ENCODE measurements at places on chromosomes 1 and 21.
A peak's percentile ranks its signal among the peaks of the same experiment; 100 is the strongest.

DNA sequence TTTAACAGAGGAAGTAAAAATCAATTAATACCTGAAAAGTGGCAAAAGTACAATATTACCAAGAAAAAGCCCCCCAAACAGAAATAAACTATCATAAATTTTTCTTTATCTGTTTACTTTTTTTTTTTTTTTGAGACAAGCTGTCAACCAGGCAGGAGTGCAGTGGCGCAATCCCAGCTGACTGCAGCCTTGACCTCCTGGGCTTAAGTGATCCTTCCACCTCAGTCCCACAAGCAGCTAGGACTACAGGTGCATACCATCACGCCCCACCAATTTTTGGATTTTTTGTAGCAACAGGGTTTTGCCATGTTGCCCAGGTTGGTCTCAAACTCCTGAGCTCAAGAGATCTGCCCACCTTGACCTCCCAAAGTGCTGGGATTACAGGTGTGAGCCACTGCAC is 8.0 kb downstream of the TFB2M start:
- DNase-seq, result no peak

DNA sequence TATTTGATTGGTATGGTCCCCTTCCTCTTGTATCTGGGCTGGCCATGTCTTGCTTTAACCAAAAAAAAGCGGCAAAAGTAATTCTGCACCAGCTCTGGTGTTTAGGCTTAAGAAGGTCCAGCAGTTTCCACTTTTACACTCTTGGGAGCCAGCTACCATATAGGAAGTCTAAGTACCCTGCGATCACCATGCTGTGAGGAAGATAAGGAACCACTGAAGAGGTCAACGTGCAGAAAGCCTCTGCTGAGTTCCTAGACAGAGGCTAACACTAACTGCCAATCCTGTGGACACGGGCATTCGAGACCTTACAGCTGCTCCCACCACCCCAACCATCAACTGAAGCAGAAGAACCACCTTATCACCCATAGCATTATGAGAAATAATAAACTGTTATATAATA is 331.4 kb downstream of the VAV3 start:
- DNase-seq, result no peak

DNA sequence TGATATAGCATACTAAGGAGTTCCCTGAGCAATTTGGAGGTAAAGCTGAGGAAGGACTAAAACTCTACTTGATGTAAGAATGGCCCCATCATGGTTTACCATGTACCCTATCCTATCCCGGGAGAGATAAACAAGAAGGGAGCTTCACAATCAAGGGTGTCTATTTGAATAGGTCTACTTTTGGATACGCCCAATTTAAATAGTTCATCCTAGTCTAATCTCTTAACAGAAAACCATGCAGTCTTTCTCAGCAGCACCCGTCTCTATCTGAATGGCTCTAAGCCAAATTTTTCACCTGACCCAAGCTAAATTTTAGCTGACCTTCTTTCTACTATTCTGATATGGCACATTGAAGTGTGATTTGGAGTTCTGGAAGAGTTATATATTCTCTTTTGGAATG is 122.0 kb downstream of the TNNI3K start:
- no peak for DNase-seq

DNA sequence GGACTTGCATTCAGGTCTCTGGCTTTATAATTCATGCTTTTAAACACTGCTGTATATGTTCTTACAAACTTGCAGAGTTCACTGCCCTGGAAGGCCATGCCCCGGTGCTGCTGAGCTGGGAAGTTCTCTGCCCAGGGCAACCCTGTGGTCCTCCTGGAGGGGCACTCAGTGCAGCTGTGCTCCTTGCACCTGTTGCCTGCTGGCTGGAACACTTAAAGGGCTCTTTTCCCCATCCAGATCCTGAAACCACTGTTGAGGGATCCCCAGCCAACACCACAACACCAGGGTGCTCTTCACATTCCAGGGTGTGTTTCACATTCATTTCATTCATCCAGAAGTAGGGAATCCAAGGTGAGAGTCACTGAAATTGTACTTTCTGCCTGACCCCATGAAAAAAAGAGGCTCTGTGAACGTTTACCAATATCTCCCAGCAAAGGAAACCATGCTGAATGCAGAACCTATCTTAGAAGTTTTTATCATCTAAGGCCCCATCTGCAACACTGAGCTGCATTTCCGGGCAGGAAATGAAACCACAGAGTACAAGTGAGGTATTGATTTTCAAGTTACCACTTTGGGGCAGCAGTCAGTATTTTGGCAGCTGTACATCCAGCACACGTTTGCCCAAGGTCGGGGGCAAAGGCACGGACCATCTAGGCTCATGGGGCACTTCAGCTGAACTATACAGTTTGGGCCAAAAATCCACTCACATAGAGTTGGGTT is 16.4 kb upstream of the KIAA0040 start:
- peak; percentile 49 for DNase-seq

GRCh38 chr1:161304927-161305866 is 4.6 kb downstream of the MPZ start:
- DNase-seq, result no peak

DNA sequence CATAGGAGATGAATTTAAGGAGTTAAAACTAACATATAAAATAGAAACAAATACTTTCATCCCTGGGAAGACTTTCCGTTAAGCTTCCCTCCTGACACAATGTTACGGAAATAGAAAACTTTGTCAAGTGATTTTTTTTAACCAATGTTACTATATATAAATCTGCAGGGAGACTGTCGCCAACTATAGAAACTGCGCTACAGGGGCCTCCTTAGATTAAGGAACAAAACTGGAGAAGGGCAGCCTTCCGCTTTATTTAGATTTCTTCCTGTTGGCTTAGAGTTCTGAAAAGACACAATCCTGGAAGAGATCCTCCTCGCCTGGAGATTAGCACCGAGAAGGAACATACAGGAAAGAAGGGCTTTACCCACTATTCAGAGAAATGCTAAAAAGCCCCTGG is 1.5 kb downstream of the MGST3 start:
- DNase-seq, result no peak

GRCh38 chr1:208272713-208273112 is 28.5 kb upstream of the PLXNA2 start:
- DNase-seq, result no peak

- DNase-seq, result no peak
These were observed 254.4 kb upstream of the CSF3R start for GRCh38 chr1:36737038-36737555.

DNA sequence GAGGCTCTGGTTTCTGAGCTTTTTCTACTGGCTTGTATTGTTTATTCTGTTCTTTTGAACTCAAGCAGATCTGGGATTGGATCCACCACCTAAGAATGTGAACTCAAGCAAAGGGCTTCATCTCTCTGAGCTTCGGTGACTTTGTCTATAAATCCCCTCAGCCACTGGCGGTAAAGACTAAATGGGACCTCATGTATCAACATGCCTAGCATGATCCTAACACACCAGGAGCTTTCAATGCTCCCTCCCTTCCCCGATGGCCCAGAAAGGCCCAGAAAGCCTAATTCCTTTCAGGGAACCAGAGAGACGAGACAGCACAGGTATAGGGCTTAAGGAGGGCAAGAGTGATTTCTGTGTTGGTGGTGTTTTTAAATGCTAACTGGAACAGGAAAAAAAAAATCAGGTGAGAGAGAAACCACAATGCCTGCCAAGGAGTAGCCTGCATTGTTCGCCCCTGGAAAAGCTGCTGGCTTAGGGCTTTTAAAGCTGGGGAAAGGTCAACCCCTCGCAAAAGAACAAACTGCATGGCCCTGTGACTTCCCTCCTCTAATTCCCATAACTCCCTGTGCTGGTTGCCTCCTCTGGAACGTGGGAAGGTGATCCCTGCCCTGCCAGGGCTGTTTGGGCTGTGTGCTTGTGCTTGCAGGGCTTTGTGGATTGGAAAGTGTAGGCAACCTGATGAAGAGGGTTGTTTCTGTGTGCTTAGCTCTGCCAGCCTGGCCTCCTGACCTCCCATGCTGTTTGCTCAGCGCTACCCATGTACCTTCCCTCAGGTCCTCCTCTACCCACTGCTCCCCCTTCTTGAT is 147.0 kb downstream of the PLPP3 start:
- no peak for DNase-seq

GRCh38 chr1:46181343-46182260 is 5.3 kb upstream of the P3R3URF start:
- no peak for DNase-seq

DNA sequence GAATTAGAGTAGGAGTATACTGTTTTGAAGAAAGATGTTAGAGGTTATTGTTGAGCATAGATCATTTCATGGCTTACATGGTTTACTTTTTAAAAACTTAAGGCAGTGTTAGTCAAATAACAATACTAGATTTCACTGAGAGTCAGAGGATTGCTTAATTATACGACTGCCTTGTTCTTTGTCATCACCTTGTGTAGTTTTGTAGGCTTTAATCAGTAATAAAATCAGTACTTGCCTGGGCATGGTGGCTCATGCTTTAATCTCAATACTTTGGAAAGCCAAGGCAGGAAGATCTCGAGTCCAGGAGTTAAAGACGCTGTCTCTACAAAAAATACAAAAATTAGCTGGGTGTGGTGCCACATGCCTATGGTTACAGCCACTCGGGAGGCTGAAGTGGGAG is 41.3 kb upstream of the GPR52 start:
- no peak for DNase-seq

- DNase-seq, result peak; percentile 77
These were observed 826 bp downstream of the LAPTM5 start for GRCh38 chr1:30756545-30757351.

- no peak for DNase-seq
These were observed 85.9 kb downstream of the KCNJ15 start for GRCh38 chr21:38342739-38343138.

- no peak for DNase-seq
These were observed 311.1 kb downstream of the PRDM2 start for GRCh38 chr1:14011132-14011531.

GRCh38 chr1:201751872-201752271 is 77.1 kb upstream of the IPO9 start:
- no peak for DNase-seq

- DNase-seq, result no peak
These were observed 232.1 kb upstream of the KAZN start for GRCh38 chr1:14366091-14367018.

GRCh38 chr1:160638540-160638857 is 8.3 kb downstream of the SLAMF1 start:
- DNase-seq, result no peak

Measured in GM06990 (cell line).